Body of pancreas (tissue), 4 donors: ENCODE measurements at places on chromosomes 6 and 20. TPM values are rescaled to one million over a fixed set of nuclear protein-coding genes. Genes with fewer than 3 reads are reported as not detected.

DNA sequence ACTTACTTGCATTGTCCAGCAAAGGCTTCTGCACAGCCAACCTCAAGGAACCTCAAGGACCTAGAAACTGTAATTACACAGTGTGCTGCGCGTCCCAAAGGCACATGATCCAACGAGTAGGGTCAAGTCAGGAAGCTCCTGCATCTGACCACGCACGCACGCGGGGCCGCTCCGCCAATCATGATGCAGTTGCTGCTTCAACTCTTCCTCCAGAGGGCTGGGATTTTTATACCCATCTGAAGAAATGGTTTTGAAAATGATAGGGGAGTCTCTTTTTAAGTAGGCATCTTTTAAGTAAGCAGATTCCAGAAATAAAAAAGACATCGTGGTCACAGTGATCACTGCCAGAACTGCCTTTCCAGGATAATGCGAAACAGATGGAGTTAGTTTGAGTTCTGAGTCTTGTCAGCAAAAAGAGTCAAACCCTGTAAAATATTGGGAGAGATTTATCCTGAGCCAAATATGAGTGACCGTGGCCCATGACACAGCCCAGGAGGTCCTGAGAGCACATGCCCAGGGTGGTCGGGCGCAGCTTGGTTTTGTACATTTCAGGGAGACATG lies 34.0 kb downstream of the KIF25 start:
- H3K36me3 ChIP-seq = no peaks in the 10 kb centered on the region
- no peak for DNase-seq
- no peak overlapping the region for H3K27ac ChIP-seq
- H3K4me1 ChIP-seq = peaks cover 11% of the 10 kb centered on the region

DNA sequence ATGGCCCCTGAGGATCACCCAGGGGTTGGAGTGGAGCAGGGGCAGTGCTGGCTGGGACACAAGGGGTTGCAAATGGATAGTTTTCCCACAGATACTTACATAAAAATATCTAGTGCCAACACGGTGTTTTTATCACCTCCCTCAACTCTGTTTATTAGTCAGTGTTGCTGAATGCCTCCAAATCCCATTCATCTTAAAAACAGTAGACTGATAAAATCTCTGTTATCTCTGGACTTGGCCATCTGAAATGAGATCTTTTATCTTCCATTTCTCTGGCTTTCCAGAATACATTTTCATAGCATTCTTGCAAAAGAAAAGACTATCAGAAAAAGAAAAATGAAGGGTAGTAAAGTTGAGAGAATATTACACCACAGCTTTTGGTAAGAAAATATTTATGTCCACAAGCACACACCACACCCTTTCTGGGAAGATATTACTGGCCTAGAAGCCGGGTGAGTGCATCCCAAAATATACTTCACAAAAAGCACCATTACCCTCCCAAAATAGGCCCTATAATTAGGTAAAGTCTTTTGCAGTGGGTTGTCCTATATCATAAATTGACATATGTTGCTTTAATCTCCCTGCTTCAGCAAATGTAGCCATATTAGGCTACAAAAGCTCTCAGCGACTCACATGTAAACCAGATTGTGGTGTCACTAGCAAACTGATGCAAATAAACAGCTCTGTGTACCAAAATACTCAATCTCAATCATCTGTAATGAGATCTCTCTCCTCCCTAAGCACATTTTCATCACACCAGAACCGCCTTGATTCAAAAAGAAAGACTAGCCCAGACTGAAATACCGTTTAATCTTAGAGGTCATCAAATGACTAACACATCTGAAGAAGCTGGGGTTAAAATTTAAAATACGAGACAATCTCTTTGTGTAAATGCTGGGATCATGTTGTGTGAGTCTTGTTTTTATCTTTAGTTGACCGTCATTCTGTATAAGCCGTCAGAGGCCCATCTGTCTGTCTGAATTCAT lies 96.7 kb downstream of the FYN start:
- no peaks in the 10 kb centered on the region for H3K27me3 ChIP-seq
- H3K27ac ChIP-seq = no peak overlapping the region
- no peak overlapping the region for H3K4me3 ChIP-seq
- no peaks in the 10 kb centered on the region for H3K36me3 ChIP-seq

The ABHD16B gene
- total RNA-seq = not detected

The CSTF1 gene
- total RNA-seq = 14.5 TPM
